MM.1S (cell line): ENCODE measurements at places on chromosomes 13 and 19.

- no peak for DNase-seq
These were observed 8.2 kb downstream of the MTIF3 start for GRCh38 chr13:27442071-27442647.

- peak; percentile 61 for DNase-seq
These were observed 36.4 kb downstream of the CRYL1 start for GRCh38 chr13:20489185-20489820.

GRCh38 chr19:58097781-58098681, at the start of gene ZSCAN18:
ZSCAN18 (minus strand) TSS chr19:58098231; CDS start chr19:58090267, 7,964 bp downstream.
- no peak for DNase-seq

- DNase-seq, result peak; percentile 20
These were observed 4.9 kb upstream of the PALM start for GRCh38 chr19:703651-704446.

DNA sequence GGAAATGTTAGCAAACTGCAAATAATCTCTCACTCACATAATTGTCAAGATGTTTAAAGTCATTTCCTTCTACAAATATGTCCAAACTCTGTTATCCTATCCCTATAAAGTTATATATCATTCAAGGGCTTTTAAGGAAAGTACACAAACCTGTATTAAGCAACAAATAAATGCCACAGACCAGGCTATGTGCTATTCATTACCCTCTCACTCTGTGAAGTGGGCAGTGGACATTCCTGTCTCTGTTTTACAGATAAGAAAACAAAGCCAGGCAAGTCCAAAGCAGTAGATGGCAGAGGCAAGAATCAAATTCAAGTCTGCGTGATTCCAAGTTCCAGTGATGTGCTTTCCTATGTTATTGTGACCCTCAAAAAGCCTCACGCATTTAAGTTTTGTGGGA, 140.6 kb downstream of the LHFPL6 start:
- no peak for DNase-seq
